ENCODE measurements at places on chromosomes 1 and 21.

- H3K4me3 ChIP-seq = no peak overlapping the region
- H3K36me3 ChIP-seq = peaks cover 28% of the 10 kb centered on the region
- no peak for DNase-seq
- H3K27me3 ChIP-seq = peaks cover 3% of the 10 kb centered on the region
- peaks cover 8% of the 10 kb centered on the region for H3K4me1 ChIP-seq
Measured at GRCh38 chr21:42578761-42579415, 65.2 kb downstream of the SLC37A1 start.

- H3K36me3 ChIP-seq = no peaks in the 10 kb centered on the region
- peaks cover 22% of the 10 kb centered on the region for H3K27me3 ChIP-seq
- no peak overlapping the region for H3K27ac ChIP-seq
- DNase-seq = no peak
- H3K4me3 ChIP-seq = no peak overlapping the region
Measured at GRCh38 chr1:37353871-37354270, 120.5 kb upstream of the ZC3H12A start.

DNA sequence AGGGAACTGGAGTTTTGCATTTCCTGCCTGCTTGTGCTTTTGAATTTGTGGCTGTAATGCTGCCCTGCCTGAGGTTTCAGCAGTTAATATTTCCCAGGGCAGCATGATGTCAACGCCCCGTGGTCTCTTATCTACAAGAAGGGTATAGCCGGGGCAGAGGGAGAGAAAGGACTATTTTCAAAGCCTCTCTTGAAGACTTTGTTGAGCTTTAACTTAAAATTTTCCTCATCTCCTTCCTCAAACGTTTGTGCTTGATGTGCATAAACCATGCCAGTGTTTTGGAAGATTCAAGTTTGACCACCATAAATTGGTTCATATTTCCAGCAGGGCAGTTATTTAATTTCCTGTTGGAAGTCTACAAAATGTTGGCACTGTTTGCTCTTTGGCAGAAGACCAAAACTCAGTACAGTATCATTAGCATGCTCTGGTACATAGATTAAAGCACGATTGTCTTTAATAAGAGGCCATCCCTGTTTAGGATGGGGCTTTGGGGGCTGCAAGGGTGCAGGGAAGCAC is 43.4 kb downstream of the ROR1 start:
- no peak overlapping the region for H3K4me3 ChIP-seq
- no peak for DNase-seq
- H3K4me1 ChIP-seq = peaks cover 8% of the 10 kb centered on the region
- no peak overlapping the region for H3K27ac ChIP-seq
- no peaks in the 10 kb centered on the region for H3K27me3 ChIP-seq
- H3K36me3 ChIP-seq = peaks cover 18% of the 10 kb centered on the region

GRCh38 chr1:202756391-202756790 is 46.1 kb upstream of the SYT2 start:
- H3K27me3 ChIP-seq = no peaks in the 10 kb centered on the region
- no peak overlapping the region for H3K27ac ChIP-seq
- H3K4me1 ChIP-seq = no peaks in the 10 kb centered on the region

GRCh38 chr1:1069056-1069710 is 4.9 kb downstream of the RNF223 start:
- peaks cover 38% of the 10 kb centered on the region for H3K4me1 ChIP-seq
- no peak overlapping the region for H3K27ac ChIP-seq

DNA sequence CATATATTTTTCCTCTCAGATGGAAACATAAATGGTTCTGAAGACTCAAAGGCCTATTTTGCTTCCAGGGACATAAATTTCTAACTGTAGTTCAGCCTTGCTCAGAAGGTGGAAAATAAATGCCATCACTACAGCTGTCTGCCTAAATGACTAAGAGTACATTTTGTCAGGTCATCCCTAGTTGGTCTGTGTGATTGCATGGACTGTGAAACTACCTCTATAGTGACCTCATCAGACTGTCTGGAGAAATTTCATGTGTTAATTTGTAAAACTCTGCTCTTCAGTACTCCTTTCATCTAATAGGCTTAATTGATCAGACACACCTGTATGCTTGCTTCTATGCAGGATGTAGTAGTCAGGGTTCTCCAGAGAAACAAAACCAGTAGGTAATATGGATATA is 886.9 kb downstream of the AMY1C start:
- H3K36me3 ChIP-seq = no peaks in the 10 kb centered on the region
- no peak for DNase-seq
- no peaks in the 10 kb centered on the region for H3K4me1 ChIP-seq
- no peaks in the 10 kb centered on the region for H3K27me3 ChIP-seq

DNA sequence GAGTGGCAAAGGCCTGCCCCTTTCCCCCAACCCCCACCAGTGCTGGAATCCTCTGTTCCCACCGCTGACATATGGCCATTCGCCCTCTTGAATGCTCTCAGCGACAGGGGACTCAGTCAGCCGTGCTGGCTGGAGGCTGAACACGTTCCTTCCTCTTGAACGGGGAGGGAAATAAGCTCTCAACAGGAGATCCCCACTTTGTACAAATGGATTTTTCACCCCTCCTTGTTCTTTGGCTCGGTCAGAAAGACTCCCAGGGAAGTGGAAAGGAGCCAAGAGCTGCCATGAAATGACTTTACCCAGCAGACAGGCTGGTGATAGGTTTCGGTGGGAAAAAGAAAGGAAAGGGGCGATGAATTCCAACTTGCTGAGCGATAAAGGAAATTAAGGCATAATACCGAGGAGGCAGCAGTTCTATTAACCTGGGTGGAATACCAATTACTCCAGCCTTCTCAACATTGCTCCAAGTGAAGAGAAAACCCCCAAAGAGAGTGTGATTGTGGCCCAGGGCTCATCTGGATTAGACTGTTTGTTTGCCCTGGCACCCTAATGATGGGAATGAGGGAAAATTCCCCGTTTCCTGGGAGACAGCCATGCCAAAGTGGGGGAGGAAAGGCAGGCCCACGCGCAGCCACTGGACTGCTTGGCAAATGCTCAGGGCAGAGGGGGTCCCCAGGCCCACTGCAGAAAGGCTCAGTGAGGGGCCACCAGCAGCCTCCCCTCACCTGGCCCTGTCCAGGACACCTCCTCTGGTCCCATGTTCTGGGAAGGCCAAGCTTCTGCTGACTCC is 23.9 kb downstream of the LRP8 start:
- H3K4me3 ChIP-seq = no peak overlapping the region
- peaks cover 73% of the 10 kb centered on the region for H3K4me1 ChIP-seq
- peak overlapping the region; percentile 57 for H3K27ac ChIP-seq
- H3K36me3 ChIP-seq = no peaks in the 10 kb centered on the region

GRCh38 chr1:29237852-29238619 is 1.7 kb downstream of the PTPRU start:
- peak; percentile 68 for DNase-seq
- H3K27me3 ChIP-seq = peaks cover 46% of the 10 kb centered on the region
- H3K27ac ChIP-seq = peak overlapping the region; percentile 45
- peak overlapping the region; percentile 92 for H3K4me3 ChIP-seq
- peaks cover 62% of the 10 kb centered on the region for H3K4me1 ChIP-seq

- peak overlapping the region; percentile 100 for H3K27ac ChIP-seq
- peaks cover 53% of the 10 kb centered on the region for H3K4me1 ChIP-seq
- no peak for DNase-seq
- H3K36me3 ChIP-seq = peaks cover 63% of the 10 kb centered on the region
- peak overlapping the region; percentile 100 for H3K4me3 ChIP-seq
Measured at GRCh38 chr1:150577557-150578271, 1.7 kb downstream of the MCL1 start.

DNA sequence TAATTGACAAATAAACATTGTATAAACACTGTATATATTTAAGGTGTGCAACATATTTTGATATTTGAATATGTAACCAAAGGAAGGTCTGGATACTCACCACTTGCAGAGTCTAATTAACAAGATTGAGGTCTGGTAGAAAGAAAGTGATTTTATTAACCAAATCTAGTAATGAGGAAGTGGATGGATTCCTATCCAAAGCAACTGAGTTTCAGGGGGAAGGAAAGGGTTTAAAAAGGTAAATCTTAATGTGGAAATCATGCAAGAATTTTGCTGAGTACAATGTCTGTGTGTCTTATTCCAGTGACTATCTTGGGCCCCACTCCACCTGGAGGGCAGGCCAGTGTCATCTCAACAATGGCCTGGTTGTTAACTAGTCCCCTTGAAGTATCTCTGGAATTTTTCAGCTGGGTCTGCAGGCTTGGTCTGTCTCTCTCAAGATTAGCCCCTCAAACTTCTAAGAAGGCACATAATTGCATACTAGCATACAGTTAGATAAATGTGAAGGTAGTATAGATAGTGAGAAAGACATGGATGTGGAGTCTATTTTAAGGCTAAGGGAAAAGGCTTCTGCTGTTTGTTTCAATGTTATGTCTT is 262.7 kb upstream of the RGS18 start:
- peaks cover 17% of the 10 kb centered on the region for H3K4me1 ChIP-seq
- no peaks in the 10 kb centered on the region for H3K27me3 ChIP-seq
- H3K36me3 ChIP-seq = no peaks in the 10 kb centered on the region
- H3K27ac ChIP-seq = no peak overlapping the region
- no peak overlapping the region for H3K4me3 ChIP-seq
